CD8-positive, alpha-beta memory T cell (primary cell): ENCODE measurements at places on chromosomes 3 and 15.

DNA sequence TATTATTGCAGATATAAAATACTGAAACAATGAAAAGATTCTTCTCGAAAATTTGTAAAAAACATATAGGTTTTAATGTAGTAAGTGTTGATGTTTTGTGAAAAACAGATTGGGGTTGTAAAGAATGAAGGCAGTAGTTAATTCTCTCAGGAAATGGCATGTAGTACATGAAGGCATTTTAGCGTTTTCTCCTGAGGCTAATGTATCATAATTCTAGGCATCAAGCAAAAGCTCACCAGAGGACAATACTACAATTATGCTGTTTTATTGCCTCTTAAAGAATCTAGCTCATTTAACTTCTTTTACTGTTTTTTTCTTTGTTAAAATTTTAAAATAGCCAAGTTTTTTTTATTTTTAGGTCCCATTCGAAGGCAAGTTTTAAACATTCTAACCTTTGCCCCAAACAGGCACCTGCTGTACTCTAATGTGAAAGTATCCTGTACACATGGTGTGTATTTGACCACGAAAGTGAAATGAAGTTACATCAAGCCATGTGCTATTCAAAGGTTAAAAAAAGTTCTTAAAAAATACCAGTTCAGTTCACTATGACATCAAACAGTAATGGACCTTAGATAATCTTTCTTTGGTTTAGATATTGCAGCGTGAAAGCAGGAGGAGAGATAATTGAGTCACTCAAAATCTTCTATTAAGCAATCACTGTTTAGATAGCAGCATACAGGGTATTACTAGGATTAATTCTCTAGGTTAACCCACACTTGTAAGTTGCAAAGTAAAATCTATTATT lies 163.6 kb downstream of the ECT2 start:
- DNase-seq, result no peak

- DNase-seq, result no peak
These were observed 37.9 kb downstream of the CLK3 start for GRCh38 chr15:74653426-74654102.

- DNase-seq, result no peak
These were observed 65.8 kb upstream of the LEKR1 start for GRCh38 chr3:156760333-156760732.

DNA sequence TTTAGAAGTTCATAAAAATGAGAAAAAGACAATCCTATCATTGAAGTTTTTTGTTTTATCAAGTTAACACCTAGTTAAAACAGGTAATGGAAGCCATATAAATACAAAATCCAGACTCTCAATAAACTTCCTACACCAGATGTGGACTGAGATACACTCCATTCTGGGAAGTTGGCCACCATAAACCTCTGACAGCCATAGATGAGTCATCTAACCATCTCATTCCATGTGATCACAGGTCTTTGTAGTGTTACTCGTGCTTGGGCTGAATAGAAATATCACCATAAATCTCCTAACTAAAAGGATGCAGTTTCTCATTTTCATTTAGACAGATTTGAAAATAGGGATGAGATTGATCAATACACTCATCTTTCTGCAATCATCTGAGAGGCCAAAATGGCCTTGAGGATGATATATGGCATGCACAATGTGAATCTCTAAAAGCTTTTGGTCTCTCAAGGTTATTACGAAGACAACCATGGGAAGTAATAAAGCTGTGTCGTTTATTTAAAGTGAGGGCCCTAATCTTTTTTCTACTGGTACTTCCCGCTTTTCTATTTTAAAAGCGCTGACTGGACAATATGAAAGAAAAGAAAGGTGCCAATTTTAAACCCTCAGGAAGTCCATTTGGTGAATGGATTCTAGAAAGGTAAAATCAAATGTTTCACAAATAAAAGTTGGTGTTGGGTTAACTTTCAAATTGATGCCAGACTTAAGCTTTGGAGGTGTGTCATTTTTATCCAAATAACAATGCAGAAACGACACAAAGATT lies 155.5 kb downstream of the POLR2M start:
- no peak for DNase-seq

- DNase-seq, result no peak
These were observed 554.8 kb downstream of the MFSD1 start for GRCh38 chr3:159356606-159357005.

DNA sequence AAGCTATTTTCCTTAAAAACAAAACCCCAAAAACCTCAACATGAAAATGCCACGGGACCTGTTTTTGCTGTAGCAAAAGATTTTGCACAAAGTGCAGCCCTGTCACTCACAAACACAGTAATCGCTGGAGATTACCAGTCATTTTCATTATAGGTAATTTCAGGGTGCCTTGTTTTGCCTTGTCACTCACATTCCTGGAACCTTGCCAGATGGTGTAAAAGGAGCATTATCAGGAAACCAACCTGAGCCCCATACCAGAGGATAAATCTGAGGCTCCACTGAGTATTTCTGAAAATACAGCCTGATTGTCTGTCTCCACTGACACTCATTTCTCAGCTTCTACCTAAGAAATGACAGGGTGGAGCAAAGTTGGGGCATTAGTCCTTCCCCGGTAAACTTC lies 791.3 kb upstream of the LMCD1 start:
- no peak for DNase-seq

DNA sequence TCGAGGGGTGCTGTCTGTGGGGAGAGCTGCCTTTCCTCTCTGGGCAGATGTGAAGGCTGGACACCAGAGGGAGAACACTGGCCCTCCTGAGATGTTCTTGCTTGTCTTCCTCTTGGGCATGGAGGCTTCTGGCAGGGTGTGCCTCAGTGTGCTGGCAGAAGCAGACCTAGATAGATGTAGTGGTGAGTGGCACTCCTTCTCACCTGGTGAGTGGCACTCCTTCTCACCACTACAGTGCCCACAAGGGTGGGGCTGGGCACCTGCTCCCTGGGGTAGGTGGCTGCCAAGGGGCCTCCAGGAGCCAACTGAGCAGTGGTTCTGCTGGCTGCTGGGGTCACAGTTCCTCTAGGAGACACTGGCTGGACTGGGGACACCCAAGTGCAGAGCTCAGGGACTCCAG lies 18.7 kb downstream of the ACVR2B start:
- no peak for DNase-seq

GRCh38 chr15:96331945-96332636 lies 1.6 kb downstream of the NR2F2 start:
- no peak for DNase-seq

DNA sequence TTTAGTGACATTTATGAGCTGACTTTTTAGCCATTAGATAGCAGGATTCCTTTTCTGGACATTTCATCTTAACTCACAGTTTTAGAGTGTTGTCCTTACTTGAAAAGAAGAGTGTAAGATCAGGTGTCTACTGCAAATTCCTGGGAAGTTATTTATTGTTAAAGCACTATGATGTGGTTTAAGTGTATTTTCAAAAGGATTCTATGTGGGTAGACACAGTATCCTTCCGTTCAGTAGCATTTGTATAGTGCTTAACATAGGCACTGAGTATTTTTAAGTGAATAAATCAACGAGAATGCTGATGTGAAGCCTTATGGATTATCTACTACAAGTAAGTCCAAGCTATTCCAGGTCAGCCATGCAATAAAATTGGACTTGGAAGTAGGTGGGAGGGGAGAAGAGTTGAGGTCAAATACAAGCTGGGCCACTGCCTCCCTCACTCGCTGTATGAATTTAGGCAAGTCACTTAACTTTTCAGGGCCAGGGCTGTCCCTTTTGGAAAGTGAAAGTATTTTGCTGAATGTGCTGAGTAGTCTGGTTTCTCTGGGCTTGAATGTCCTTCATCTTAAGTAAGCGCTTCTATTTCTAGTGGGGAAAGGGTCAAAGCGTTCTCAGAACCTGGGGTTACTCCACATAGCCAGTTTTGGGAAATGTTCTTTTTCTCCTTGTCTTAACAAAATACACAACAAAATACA lies 48.6 kb downstream of the GAP43 start:
- DNase-seq, result no peak

DNA sequence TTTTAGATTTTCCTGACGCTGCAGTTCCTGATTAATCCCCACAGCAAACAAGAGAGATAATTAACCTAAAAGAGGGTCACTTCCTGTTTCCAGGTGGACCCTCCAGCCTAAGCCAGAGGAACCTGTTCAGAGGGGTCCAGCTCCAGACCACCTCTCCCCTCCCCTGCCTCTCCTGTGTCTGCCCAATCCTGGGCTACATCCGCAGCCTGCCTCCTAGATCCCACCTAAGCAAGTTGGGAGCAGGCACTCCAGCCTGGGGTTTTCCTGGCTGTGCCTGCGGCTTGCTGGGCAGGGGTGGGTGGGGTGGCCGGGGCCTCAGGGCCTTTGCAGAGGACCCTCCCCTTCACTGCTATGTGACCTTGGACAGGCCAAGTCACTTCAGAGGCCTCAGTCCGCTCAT lies 178.6 kb upstream of the LINGO1 start:
- no peak for DNase-seq

DNA sequence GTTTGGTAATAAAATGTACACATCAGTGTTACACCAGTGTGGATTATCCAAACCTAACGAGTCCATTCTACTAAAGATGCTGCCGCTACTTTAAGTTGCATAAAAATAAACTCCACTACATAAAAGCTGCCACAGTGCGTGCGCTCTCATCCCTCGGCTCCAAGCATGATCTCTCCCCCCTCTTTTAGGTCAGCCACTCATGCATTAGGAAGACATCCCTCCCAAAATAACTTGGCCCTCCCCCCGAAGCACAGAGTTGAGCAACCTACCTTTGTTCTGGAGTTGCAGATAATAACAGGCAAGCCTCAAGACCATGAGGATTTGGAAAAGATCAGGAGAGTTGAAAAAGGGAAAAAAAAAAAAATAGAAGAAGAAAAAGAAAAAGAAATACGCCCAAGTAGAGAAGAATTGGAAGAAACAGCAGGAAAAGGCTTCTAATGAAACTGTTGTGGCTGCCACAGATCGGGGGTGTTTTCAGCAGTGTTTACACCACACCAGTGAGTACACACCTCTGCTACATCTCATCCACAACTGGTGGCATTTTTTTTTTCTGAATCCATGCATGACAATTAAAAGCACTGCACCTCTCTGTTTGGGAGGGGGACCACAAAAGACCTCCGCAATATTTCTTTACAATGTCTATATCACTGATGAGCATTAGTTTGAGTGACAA lies 339.2 kb downstream of the FOXP1 start:
- DNase-seq, result no peak

DNA sequence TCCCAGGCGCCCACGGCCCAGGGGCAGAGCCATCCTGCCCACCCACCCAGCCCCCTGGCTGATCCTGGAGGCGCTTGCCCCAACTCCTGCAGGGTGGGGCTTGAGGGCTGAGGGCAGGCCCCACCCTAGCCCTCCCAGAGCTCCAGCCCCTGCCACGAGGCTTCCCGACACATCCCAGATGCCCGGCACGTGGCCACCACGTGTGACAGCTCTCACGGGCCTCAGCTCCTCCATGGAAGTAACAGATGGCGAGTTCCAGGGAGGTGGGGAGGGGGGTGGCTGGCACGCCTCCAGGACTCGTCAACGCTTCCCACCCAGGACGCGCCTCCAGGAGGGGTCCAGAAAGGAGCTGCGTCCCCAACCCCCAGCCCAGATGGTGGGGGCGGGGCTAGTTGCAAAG lies 29.1 kb downstream of the PLXND1 start:
- no peak for DNase-seq

DNA sequence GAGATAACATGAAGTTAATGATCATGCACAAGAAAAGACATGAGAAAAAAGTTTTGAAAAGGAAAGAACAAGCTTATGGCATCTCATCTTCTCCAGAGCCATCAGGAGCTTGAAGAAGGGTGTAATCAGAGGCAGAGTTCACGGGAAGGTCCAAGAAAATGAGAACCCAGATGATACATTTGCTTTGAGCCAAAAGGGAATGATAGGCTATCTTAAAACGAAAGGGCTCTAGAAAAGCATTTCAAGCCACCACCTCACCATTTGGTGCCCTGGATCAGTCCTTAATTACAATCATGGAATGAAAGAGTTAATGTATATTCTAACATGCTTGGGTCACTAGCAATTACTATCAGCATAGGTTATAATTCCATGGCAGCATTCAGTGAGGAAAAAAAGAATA lies 781.8 kb downstream of the ROBO1 start:
- DNase-seq, result no peak

GRCh38 chr3:78839693-78840092 lies 928.1 kb downstream of the ROBO1 start:
- no peak for DNase-seq

DNA sequence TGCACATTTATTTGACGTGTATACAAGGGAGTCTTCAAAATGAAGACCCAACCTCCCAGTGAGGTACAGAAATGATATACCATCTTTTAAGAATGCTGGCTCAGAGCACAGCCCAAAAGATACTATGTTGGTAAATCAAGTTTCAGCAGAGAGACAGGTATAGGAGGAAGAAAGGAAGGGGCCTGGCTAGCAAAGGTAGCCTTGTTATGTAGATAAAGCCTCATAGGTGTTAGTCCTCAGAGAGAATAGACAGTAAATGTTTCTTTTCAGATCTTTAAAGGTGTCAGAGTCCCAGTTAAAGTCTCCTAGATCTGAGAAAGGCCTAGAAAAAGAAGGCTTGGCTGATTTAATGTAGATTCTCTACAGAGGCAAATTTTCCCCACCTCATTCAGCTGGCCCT lies 213.8 kb downstream of the SI start:
- no peak for DNase-seq

GRCh38 chr15:86608461-86609205 lies 529.0 kb downstream of the AGBL1 start:
- DNase-seq, result no peak

- no peak for DNase-seq
These were observed 64.8 kb upstream of the CLSTN2 start for GRCh38 chr3:139870000-139870675.

DNA sequence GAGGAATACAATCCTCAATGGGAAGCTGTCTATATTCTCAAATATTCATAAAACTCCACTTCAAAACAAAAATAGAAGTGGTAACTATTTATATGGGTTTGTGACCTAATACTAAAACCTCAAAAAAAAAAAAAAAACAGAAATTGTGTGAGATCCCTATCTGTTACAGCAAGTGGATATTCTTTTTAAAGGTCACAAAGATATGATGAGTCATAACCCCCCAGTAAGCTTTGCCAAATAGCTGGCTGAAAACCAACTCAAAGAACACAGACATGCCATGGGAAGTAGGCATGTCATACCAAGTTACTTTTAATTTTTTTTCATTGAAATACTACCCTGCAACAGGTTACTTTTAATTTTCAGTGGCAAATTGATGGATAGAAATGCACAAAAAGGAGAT lies 62.5 kb downstream of the CBLB start:
- peak; percentile 68 for DNase-seq

GRCh38 chr15:84112025-84112424 lies 123.5 kb upstream of the GOLGA6L4 start:
- DNase-seq, result no peak

GRCh38 chr3:34024447-34025240 lies 226.2 kb downstream of the PDCD6IP start:
- no peak for DNase-seq
